Activated CD4-positive, alpha-beta memory T cell treated with anti-CD3 and anti-CD28 coated beads, Interleukin-2, amount 10 ng/mL, durations not matched to agents 7 days and 5 days (primary cell): ENCODE measurements at places on chromosomes 2 and 18. TPM values are rescaled to one million over a fixed set of nuclear protein-coding genes. Genes with fewer than 3 reads are reported as not detected.

DNA sequence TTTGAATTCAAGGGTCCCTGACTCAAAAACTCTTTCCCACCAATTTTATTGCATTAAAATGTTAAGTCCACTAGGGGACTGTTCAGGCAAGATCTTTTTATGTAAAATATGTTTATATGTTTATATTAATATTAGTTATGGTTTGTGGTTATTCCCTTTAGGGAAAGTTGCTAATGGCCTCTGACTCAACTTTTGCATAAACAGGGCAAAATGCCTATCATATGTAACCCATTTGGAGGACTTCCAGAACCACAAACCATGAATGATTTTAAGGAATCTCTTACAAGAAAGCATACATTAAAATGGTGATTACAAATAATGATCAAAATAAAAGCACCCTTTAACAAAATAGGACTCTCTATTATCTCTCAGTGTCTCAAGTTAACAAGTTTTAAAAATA lies 1484.5 kb upstream of the ZEB2 start:
- H3K27me3 ChIP-seq: no peaks in the 10 kb centered on the region
- no peak overlapping the region for H3K27ac ChIP-seq
- H3K36me3 ChIP-seq: no peaks in the 10 kb centered on the region

- peaks cover 75% of the 10 kb centered on the region for H3K36me3 ChIP-seq
- no peak for DNase-seq
- no peaks in the 10 kb centered on the region for H3K27me3 ChIP-seq
- H3K4me3 ChIP-seq: no peak overlapping the region
- no peaks in the 10 kb centered on the region for H3K4me1 ChIP-seq
- no peak overlapping the region for H3K27ac ChIP-seq
These were observed 56.4 kb upstream of the KCNG2 start for GRCh38 chr18:79741362-79741700.

- peaks cover 30% of the 10 kb centered on the region for H3K4me1 ChIP-seq
- no peak overlapping the region for H3K27ac ChIP-seq
- H3K27me3 ChIP-seq: no peaks in the 10 kb centered on the region
- H3K4me3 ChIP-seq: no peak overlapping the region
- H3K36me3 ChIP-seq: peaks cover 8% of the 10 kb centered on the region
These were observed 279.7 kb upstream of the TRIB2 start for GRCh38 chr2:12436935-12437561.

DNA sequence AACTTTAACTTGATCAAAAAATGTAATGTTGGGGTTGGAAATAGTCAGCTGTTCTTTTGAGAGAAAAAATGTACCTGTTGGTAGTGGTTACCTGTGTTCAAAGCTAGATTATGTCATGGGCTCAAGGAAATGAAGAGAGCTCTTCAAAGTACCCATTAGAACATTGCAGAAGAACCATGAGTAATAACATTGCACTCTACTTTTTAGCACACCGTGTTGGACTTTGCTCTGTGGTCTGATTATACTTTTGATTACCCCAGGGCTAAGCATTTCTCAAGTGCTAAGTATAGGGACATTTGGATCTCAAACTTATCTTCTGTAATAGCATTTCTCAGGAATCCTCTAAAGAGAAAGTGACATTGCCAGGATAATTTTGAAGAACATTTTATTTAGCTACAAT lies 1122.8 kb upstream of the CELF4 start:
- no peak overlapping the region for H3K27ac ChIP-seq
- no peak for DNase-seq
- no peaks in the 10 kb centered on the region for H3K4me1 ChIP-seq
- H3K4me3 ChIP-seq: no peak overlapping the region
- H3K27me3 ChIP-seq: no peaks in the 10 kb centered on the region
- H3K36me3 ChIP-seq: no peaks in the 10 kb centered on the region

DNA sequence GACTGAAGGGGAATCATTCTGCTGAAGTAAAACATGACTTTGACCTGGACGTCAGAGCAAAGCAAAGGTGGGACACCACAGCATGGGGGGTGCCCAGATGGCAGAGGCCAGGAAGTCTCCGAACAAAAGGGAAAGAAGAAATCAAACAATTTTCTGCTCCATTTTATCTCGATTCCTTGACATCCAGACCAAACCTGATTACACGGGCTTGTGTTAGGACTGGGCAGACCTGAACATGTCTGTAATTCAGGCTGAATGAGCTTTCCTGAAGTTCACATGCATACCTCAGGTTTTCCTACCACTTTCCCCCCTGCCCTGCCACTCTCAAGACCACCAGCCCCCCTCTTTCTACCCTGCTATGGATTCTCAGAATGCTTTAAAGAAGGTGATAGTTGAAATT lies 44.8 kb upstream of the MEIS1 start:
- H3K36me3 ChIP-seq: no peaks in the 10 kb centered on the region
- H3K4me1 ChIP-seq: no peaks in the 10 kb centered on the region
- DNase-seq: no peak
- H3K4me3 ChIP-seq: no peak overlapping the region
- no peaks in the 10 kb centered on the region for H3K27me3 ChIP-seq

The ALPI gene
- total RNA-seq: not detected

GRCh38 chr2:128695646-128696220 lies 377.1 kb upstream of the HS6ST1 start:
- no peaks in the 10 kb centered on the region for H3K4me1 ChIP-seq
- H3K27me3 ChIP-seq: peaks cover 8% of the 10 kb centered on the region
- no peak overlapping the region for H3K4me3 ChIP-seq

GRCh38 chr2:152485954-152486736 lies 151.2 kb downstream of the FMNL2 start:
- no peak for DNase-seq
- H3K27me3 ChIP-seq: peaks cover 10% of the 10 kb centered on the region
- no peak overlapping the region for H3K4me3 ChIP-seq
- H3K27ac ChIP-seq: no peak overlapping the region
- H3K4me1 ChIP-seq: no peaks in the 10 kb centered on the region
- no peaks in the 10 kb centered on the region for H3K36me3 ChIP-seq

GRCh38 chr2:178877874-178878273 lies 70.7 kb upstream of the TTN start:
- H3K4me1 ChIP-seq: no peaks in the 10 kb centered on the region
- H3K36me3 ChIP-seq: no peaks in the 10 kb centered on the region
- no peak for DNase-seq
- no peak overlapping the region for H3K4me3 ChIP-seq
- H3K27me3 ChIP-seq: peaks cover 6% of the 10 kb centered on the region

The PNO1 gene
- total RNA-seq: 8.0 TPM

The C2orf15 gene
- total RNA-seq: 0.35 TPM

- no peaks in the 10 kb centered on the region for H3K27me3 ChIP-seq
- no peak overlapping the region for H3K27ac ChIP-seq
- DNase-seq: no peak
- no peaks in the 10 kb centered on the region for H3K36me3 ChIP-seq
These were observed 1579.2 kb upstream of the PIK3C3 start for GRCh38 chr18:40375837-40376236.

The GLI2 gene
- total RNA-seq: 0.75 TPM

GRCh38 chr2:158756331-158756730 lies 38.8 kb upstream of the DAPL1 start:
- no peak overlapping the region for H3K27ac ChIP-seq
- no peaks in the 10 kb centered on the region for H3K36me3 ChIP-seq
- no peak for DNase-seq
- H3K27me3 ChIP-seq: peaks cover 4% of the 10 kb centered on the region

DNA sequence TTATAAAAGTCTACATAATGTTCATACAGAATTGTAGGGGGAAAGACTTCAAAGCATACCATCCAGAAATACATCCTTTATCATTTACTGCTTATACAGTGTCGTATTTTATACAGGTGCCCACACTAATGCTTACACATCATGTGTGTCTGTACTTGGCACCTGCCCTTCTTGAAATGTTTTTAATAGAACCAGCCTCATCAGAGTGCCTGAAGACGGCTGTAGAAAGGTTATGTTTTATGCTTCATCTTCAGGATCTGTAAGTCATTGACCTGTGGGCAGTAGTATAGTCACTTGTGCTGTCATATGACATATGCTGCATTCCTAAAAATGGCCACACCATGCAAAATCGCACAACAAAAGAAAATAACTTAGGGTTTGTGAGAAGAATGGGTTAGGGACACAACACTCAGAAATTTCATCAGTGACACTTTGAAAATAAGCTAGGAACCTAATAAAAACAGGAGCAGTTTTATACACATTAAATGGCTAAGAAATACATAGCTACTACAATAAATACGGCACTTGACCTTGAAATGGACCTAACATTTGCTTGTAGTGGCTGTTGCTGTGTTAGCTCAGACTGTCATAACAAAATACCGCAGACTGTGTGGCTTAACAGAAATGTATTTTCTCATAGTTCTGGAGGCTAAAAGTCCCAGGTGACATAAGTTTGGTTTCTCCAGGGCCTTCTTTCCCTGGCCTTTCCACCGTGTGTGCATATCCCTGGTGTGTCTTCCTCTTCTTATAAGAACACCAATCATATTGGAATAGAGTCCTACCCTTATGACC lies 112.6 kb downstream of the CERS6 start:
- no peaks in the 10 kb centered on the region for H3K4me1 ChIP-seq
- no peak overlapping the region for H3K27ac ChIP-seq
- no peaks in the 10 kb centered on the region for H3K36me3 ChIP-seq
- H3K4me3 ChIP-seq: no peak overlapping the region
- H3K27me3 ChIP-seq: no peaks in the 10 kb centered on the region
- no peak for DNase-seq

- H3K27me3 ChIP-seq: no peaks in the 10 kb centered on the region
- no peak for DNase-seq
- H3K4me3 ChIP-seq: no peak overlapping the region
- H3K36me3 ChIP-seq: no peaks in the 10 kb centered on the region
- no peaks in the 10 kb centered on the region for H3K4me1 ChIP-seq
These were observed 308.1 kb upstream of the CYRIA start for GRCh38 chr2:16973586-16974286.

- H3K27ac ChIP-seq: no peak overlapping the region
- H3K4me3 ChIP-seq: no peak overlapping the region
- H3K4me1 ChIP-seq: no peaks in the 10 kb centered on the region
- H3K36me3 ChIP-seq: no peaks in the 10 kb centered on the region
- DNase-seq: no peak
These were observed 247.6 kb downstream of the CDCA7 start for GRCh38 chr2:173602153-173602795.

- no peaks in the 10 kb centered on the region for H3K36me3 ChIP-seq
- no peak overlapping the region for H3K27ac ChIP-seq
- no peaks in the 10 kb centered on the region for H3K4me1 ChIP-seq
- H3K4me3 ChIP-seq: no peak overlapping the region
- no peak for DNase-seq
- peaks cover 4% of the 10 kb centered on the region for H3K27me3 ChIP-seq
These were observed 160.8 kb downstream of the KLHL29 start for GRCh38 chr2:23545811-23546210.

DNA sequence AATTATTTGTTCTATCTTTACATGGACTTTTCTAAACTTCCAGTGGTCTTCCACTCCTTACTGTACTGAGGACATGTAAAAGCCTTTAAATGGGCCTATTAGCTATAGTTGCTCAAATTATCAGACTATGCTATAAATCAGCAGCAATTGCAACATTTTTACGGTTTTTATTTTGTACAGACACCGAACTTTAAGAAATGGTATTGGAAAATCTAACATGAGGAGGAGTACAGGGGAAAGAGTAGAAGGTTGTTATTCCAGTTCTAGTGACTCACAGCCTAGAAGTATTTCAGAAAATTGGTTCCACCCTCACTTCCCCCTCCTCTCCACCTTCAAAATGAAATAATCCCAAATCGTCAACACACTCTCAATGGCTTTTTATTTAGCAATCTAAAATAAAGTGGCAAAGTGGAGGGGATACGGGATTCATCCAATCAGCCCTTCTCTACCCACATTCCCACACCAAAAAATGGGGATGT lies 1.1 kb downstream of the NCKAP1 start:
- no peak overlapping the region for H3K27ac ChIP-seq
- no peaks in the 10 kb centered on the region for H3K36me3 ChIP-seq
- peaks cover 72% of the 10 kb centered on the region for H3K27me3 ChIP-seq
- H3K4me1 ChIP-seq: peaks cover 27% of the 10 kb centered on the region
- peak overlapping the region; percentile 66 for H3K4me3 ChIP-seq

- H3K36me3 ChIP-seq: no peaks in the 10 kb centered on the region
- H3K4me1 ChIP-seq: peaks cover 12% of the 10 kb centered on the region
- H3K4me3 ChIP-seq: peak overlapping the region; percentile 30
- H3K27me3 ChIP-seq: peaks cover 37% of the 10 kb centered on the region
- no peak overlapping the region for H3K27ac ChIP-seq
These were observed 2.0 kb upstream of the SETBP1 start for GRCh38 chr18:44678725-44679055.

DNA sequence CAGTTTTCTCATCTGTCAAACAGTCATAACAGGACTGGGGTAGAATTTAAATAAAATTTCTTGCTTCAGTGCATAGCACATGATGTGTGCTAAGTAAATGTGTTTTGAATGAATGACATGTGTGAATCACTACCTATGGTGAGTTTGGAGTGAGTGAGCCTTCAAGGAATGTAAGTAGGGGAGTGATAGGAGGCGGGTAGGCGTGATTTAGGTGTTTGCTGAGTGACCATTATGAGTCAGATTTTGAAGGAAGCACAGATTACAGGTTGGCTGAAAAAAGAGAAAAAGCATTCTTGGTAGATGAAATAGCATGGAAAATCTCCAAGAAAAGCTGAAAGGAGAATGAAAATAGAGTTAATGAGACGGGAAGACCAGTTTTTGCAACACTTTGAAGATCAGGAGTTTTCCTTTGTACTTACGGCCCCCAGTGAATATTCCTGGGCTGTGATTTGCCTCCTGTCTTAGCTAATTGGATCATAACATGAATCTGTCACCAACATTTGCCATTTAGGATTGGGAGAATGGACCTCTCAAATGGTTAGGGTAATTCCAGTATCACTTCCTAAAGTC lies 136.9 kb upstream of the GATA6 start:
- DNase-seq: no peak
- no peaks in the 10 kb centered on the region for H3K36me3 ChIP-seq
- H3K27me3 ChIP-seq: no peaks in the 10 kb centered on the region
- H3K4me1 ChIP-seq: no peaks in the 10 kb centered on the region

- peaks cover 2% of the 10 kb centered on the region for H3K4me1 ChIP-seq
- H3K36me3 ChIP-seq: no peaks in the 10 kb centered on the region
- H3K27ac ChIP-seq: no peak overlapping the region
- peak; percentile 32 for DNase-seq
- H3K4me3 ChIP-seq: no peak overlapping the region
These were observed 100.4 kb upstream of the SMAD2 start for GRCh38 chr18:48030616-48031480.

DNA sequence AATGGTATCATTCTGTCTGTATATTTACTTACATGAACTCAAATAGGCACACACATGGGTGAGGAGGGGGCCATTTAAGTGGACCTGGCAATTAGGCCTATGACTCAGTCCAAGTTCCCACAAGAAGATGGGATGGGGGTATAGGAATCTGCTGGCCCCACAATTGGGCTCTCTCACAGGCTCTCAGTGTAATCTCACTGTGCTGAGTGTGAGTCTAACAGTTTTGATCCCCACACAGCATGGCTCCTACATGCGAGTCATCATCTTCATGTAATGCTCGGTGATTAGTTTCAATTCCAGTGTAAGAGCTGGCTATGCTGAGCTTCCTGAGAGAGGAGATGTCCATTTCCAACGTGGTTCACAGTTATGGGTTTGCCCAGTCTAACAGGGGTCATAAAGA lies 114.0 kb downstream of the GATA6 start:
- no peaks in the 10 kb centered on the region for H3K27me3 ChIP-seq
- DNase-seq: no peak
- peaks cover 2% of the 10 kb centered on the region for H3K4me1 ChIP-seq
- H3K4me3 ChIP-seq: no peak overlapping the region

The C2orf66 gene
- 0.33 TPM for total RNA-seq
